ENCODE measurements at places on chromosomes 1 and 21.

DNA sequence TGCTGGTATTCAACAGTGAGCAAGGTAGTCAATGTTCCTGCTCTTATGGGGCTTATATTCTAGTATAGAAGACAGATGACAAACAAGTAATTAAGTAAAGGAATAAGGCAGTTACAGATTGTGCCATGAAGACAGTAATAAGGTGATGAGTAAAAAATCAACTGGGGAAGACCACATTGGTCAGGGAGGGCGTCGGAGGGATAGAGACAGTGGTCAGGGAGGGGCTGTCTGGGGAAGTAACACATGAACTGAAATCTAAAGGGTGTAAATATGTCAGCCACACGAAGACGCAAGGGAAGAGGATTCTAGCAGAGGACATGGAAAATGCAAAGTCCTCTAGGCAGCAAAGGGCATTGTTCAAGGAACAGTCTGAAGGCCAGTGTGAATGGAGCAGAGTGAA lies 10.1 kb downstream of the IL12RB2 start:
- peaks cover 3% of the 10 kb centered on the region for H3K27me3 ChIP-seq
- no peaks in the 10 kb centered on the region for H3K36me3 ChIP-seq
- H3K4me3 ChIP-seq: no peak overlapping the region

DNA sequence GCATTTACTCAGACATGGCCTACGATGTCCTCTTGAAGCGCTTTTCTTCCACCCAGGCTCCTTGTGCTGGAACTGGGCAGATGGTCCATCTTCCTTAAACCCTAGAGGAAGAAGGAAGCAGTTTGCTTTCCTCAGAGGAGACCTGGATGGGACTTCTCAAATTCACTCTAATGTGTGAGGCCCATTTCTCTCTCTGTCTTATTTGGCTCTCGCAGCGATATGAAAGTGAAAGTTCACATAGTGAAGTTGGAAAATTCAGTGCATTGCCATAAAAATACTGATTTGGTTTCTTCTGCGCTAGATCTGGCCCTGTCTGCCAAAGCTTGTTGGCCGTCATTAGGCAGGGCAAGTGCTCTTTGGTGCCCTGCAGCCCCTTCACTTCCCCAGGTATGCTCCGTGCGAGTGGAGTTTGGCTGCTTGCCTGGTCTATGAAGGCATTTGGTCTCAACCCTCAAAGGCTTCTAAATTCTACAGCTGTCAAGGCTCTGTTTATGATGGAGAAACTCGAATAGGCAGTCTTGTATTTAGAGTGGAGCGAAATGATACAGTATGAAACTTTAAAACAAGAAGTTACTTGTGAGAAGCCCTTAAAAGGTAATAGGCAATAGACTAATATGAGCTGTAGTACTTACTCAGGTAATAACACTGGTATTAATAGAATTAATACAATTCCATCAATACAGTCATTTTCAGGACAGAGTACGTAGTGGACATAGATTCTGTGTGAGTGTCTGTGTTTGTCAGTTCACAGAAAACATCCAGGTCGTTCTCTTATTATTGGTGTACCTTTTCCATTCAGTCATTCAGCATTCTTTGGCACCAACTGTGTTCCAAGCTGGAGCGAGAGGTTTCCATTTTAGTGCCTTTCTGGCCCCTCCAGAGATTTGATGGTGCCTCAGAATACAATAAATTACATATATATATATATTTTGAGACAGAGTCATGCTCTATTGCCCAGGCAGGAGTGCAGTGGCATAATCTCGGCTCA lies 20.5 kb downstream of the SZRD1 start:
- H3K27ac ChIP-seq: peak overlapping the region; percentile 70
- peak overlapping the region; percentile 31 for H3K4me3 ChIP-seq
- peaks cover 22% of the 10 kb centered on the region for H3K4me1 ChIP-seq

DNA sequence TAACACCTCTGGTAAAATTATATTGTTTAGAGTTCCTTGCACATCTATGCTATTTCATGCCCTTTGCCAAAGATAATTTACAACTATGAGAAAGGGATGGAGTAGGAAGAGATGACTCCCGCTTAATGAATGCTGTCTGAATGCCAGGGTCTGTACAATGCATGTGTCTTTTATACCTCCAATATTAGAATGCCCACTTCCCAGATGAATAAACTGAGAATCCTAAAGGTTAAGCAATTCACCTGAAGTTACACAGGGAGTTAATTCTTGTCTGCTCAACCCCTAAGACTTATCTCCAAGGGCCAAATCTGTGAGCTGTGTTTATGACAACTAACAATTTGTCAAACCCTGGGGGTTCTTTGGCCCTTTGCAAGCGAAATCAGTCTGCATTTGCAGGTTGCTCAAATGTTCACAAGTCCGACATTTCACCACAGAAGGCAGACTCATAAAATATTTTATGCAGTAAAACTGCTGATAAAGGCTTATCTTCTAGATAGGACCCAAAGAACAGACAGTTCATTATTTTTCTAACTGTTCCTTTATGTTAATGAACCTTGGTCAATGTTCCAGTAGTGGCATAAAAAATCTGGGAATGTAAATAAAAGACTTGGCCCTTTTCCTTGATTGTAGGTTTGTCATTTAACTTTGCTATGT lies 50.2 kb upstream of the ATP1A1 start:
- DNase-seq: no peak
- H3K27ac ChIP-seq: no peak overlapping the region
- H3K4me1 ChIP-seq: no peaks in the 10 kb centered on the region
- H3K4me3 ChIP-seq: no peak overlapping the region
- H3K27me3 ChIP-seq: no peaks in the 10 kb centered on the region
- no peaks in the 10 kb centered on the region for H3K36me3 ChIP-seq

GRCh38 chr1:20139776-20140612 lies 871 bp downstream of the PLA2G2F start:
- H3K27me3 ChIP-seq: peaks cover 8% of the 10 kb centered on the region
- no peak overlapping the region for H3K27ac ChIP-seq
- no peak overlapping the region for H3K4me3 ChIP-seq
- H3K4me1 ChIP-seq: no peaks in the 10 kb centered on the region

GRCh38 chr1:74357756-74358155 lies 122.6 kb downstream of the TNNI3K start:
- DNase-seq: no peak
- no peaks in the 10 kb centered on the region for H3K36me3 ChIP-seq
- H3K27me3 ChIP-seq: no peaks in the 10 kb centered on the region
- H3K4me1 ChIP-seq: no peaks in the 10 kb centered on the region
- no peak overlapping the region for H3K27ac ChIP-seq

GRCh38 chr1:9101510-9102146 lies 27.3 kb downstream of the GPR157 start:
- peaks cover 4% of the 10 kb centered on the region for H3K4me1 ChIP-seq
- H3K27ac ChIP-seq: no peak overlapping the region
- H3K36me3 ChIP-seq: peaks cover 2% of the 10 kb centered on the region

DNA sequence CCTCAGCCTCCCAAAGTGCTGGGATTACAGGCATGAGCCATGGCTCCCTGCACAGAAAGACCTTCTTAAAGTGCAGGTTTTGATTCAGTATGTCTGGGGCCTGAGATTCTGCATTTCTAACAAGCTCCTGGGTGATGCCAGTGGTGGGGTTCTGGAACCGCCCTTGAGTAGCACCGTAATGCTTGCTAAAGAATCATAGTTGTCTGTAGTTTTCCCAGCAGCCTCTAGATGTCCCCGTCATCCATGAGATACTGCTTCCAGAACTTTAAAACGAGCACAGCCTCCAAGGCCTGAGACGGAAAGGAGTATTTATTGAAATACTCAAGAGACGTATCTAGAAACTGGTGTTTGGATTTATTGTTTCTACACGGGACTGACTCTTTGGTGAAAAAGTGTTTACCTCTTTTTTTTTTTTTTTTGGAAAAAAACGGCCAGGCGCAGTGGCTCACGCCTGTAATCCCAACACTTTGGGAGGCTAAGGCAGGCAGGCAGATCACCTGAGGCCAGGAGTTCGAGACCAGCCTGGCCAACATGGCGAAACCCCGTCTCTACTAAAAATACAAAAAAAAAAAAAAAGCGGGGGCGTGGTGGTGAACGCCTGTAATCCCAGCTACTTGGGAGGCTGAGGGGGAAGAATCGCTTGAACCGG lies 2.6 kb upstream of the TOR3A start:
- peaks cover 2% of the 10 kb centered on the region for H3K4me1 ChIP-seq
- no peak overlapping the region for H3K4me3 ChIP-seq
- H3K27me3 ChIP-seq: no peaks in the 10 kb centered on the region
- peak; percentile 85 for DNase-seq

DNA sequence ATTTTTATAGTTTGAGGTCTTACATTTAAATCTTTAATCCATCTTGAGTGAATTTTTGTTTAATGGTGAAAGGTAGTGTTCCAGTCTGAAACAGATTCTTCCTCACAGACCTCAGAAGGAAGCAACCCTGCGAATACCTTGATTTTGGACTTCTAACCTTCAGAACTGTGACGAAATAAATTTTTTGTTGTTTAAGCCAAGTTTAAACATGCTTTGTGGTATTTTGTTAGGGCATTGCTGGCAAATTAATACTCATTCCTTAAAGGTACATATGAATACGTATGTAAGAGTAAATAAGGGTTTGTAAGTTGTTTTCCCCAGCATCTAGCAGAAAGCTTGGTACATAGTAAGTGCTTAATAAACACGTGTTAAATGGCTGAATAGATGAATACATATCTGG lies 100.3 kb downstream of the SEC16B start:
- no peak for DNase-seq
- no peaks in the 10 kb centered on the region for H3K36me3 ChIP-seq
- H3K4me3 ChIP-seq: no peak overlapping the region
- H3K27me3 ChIP-seq: no peaks in the 10 kb centered on the region
- H3K27ac ChIP-seq: no peak overlapping the region
- peaks cover 5% of the 10 kb centered on the region for H3K4me1 ChIP-seq

DNA sequence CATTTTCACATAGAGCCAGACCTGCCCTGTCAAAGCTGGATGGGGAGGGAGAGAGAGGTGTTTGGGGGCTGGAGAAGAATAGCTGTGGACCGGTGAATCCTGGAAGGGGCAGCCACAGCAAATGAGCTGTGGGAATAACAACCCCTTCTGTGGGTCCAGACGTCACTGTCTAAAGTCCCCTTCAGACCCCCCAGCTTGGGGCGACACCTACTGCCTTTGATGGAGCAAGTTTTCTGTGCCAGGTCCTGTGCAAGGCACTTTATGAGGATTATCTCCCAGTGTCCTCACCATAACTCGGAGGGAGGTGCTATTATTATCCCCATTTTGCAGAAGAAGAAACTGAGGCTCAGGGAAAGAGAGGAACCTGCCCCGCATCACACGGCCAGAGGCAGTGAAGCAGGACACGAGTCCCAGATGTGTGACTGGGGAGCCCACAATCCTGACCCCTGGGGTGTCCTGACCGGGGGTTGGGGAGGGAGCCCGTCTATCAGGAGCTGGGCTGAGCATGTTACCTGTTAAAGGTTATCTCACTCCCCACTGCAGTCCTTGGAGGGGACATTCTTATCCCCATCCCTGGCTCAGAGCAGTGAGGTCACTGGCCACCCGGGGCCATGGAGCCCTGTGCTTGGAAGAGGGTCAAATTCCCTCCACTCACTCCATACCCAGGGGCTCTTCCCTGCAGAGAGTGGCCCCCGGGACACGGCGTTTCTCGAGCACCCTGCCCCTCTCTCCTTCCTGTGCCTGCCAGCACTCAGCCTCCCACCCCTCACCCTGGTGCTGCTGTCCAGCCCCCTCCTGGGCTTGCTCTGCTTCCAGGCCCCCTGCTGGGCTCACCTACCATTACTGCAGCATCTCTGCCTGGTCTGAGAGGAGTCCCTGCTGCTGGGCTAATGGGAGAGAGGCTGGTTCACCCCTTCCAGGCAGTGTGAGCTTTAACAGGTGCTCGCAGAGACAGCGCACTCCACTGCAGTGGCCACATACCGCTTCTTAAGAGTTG lies 132.9 kb downstream of the PTPRU start:
- H3K4me1 ChIP-seq: no peaks in the 10 kb centered on the region
- H3K36me3 ChIP-seq: no peaks in the 10 kb centered on the region
- DNase-seq: no peak

- peaks cover 28% of the 10 kb centered on the region for H3K4me1 ChIP-seq
- H3K4me3 ChIP-seq: peak overlapping the region; percentile 90
- DNase-seq: no peak
- H3K36me3 ChIP-seq: peaks cover 7% of the 10 kb centered on the region
These were observed 3.9 kb downstream of the C1orf198 start for GRCh38 chr1:230864441-230864840.

GRCh38 chr1:220550811-220551399 lies 23.0 kb downstream of the MARK1 start:
- H3K4me1 ChIP-seq: no peaks in the 10 kb centered on the region
- no peak overlapping the region for H3K4me3 ChIP-seq
- H3K36me3 ChIP-seq: no peaks in the 10 kb centered on the region
- no peak overlapping the region for H3K27ac ChIP-seq
- no peaks in the 10 kb centered on the region for H3K27me3 ChIP-seq

GRCh38 chr1:179786815-179787685 lies 44.0 kb downstream of the FAM163A start:
- no peak for DNase-seq
- no peak overlapping the region for H3K4me3 ChIP-seq
- H3K4me1 ChIP-seq: no peaks in the 10 kb centered on the region
- H3K27me3 ChIP-seq: peaks cover 22% of the 10 kb centered on the region
- no peak overlapping the region for H3K27ac ChIP-seq

- H3K36me3 ChIP-seq: no peaks in the 10 kb centered on the region
- DNase-seq: peak; percentile 49
- H3K27me3 ChIP-seq: no peaks in the 10 kb centered on the region
These were observed 47.7 kb downstream of the ZNF644 start for GRCh38 chr1:90973897-90974798.

DNA sequence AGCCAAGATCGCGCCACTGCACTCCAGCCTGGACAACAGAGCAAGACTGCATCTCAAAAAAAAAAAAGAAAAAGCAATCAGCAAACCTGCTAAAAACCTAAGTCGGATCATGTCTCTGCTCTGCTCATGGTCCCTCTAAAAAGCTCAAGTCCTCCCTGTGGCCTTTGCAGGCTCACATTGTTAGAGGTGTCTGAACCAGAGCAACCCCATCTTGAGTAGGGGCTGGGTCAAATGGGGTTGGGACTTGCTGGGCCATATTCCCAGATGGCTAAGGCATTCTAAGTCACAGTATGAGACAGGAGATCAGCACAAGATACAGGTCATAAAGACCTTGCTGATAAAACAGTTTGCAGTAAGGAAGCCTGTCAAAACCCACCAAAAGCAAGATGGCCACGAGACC lies 3.0 kb upstream of the DRAXIN start:
- H3K4me1 ChIP-seq: peaks cover 8% of the 10 kb centered on the region
- no peak overlapping the region for H3K27ac ChIP-seq
- DNase-seq: no peak

DNA sequence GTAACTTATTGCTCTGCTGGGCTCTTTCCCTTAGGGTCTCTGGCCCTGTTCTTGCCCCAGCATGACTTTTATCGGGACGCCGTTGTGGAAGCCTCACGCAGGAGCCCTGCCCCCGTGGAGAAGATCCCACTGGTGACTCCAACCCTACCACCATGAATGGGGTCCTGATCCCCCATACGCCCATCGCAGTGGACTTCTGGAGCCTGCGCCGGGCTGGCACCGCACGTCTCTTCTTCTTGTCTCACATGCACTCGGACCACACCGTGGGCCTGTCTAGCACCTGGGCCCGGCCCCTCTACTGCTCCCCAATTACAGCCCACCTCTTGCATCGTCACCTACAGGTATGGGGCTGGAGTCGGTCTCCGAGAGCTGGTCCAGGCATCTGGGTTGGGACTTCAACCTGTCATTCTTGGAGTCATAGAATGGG lies 322 bp downstream of the DCLRE1B start:
- peak overlapping the region; percentile 73 for H3K4me3 ChIP-seq
- no peaks in the 10 kb centered on the region for H3K4me1 ChIP-seq
- peak overlapping the region; percentile 85 for H3K27ac ChIP-seq
- H3K27me3 ChIP-seq: no peaks in the 10 kb centered on the region
